ENCODE measurements at places on chromosomes 5 and 9.

- DNase-seq, result no peak
Measured at GRCh38 chr9:82146677-82147076, 158.1 kb downstream of the SPATA31D1 start.

DNA sequence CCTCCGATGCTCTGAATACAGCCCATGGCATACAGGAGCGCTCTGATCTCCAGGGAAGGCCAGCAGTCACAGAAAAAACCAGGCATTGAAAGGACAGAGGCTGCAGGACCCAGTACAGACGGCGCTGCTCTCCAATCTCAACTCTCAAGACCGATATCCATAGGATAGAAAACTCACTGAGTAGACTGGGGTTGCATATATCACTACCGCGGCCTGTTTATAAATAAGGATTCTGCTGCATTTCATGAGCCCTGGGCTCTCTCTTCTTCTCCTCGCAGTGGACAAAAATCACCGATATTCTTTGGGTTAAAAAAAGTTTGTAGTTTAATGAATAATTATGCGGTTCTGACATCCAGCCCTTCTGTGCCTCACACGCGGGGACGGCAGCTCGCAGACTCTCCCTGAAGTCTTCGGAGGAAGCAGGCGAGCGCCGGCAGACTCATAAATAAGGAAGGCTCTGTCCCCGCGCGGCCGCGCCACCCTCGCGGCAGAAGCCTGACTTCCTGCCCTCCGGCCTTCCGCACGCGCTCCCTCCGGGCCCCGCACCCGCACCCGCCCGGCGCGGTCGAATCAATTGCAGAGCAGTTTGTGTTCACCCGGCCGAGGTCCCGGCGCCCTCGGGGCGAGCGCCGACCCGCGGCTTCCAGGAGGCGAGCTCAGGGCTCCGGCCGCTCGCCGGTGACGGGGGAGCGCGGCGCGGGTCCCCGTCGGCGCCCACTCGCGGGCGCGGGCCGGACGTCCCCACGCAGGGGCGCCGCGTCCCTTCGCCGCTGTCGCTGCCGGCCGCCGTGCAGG is at the start of gene FAM78A:
TSS of gene FAM78A (minus strand) at position 417 of the 795 bp plus-strand sequence. CDS start at position 86, 331 bp downstream.
- DNase-seq, result no peak

GRCh38 chr9:114894609-114895433 is 35.6 kb downstream of the TNFSF8 start:
- no peak for DNase-seq

DNA sequence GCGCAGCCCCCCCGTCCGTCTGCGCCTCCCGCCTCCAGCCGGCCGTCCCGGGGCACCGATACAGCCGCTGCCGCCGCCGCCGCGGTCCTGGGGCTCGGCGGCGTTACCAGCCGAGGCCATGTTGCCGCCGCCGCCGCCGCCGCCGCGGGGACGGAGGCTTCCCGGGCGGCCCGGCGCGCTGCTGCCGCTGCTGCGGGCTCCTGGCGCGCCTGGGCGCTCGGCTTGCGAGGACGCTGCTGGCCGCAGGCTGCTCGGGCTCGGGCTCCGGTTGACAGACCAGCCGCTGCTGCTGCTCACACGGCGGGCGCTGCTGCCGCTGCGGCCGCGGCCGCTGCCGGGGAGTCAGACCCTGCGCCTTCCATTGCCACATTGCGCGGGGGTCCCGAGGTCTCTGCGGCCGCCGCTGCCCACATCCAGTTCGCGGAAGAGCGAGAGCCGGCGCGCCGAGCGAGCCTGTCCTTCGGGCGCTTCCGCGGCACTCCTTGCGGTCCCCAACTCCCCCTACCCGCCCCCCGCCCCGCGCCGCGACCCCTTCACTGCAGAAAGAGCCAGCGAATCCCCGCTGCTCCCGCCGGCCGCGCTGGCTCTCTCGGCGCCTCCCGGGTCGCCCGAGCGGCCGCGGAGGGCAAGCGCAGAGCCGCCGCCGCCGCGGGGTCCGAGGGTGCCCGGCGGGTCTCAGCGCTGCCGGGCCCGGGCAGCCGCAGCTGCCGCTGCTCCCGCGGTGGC is 8.4 kb downstream of the PTCH1 start:
- DNase-seq, result no peak

- DNase-seq, result no peak
Measured at GRCh38 chr9:131417264-131418142, 23.6 kb downstream of the PRRC2B start.
